Heart left ventricle (tissue), 16 donors: ENCODE measurements at places on chromosomes 3 and 15. TPM values are rescaled to one million over a fixed set of nuclear protein-coding genes. Genes with fewer than 3 reads are reported as not detected.

- no peaks in the 10 kb centered on the region for H3K27me3 ChIP-seq
- no peaks in the 10 kb centered on the region for H3K36me3 ChIP-seq
- H3K4me3 ChIP-seq: no peak overlapping the region
- no peak for DNase-seq
- H3K27ac ChIP-seq: no peak overlapping the region
Measured at GRCh38 chr15:96392380-96393208, 62.1 kb downstream of the NR2F2 start.

GRCh38 chr3:185490241-185490640 lies 8.6 kb downstream of the TMEM41A start:
- no peak overlapping the region for H3K4me3 ChIP-seq
- H3K4me1 ChIP-seq: no peaks in the 10 kb centered on the region
- H3K27me3 ChIP-seq: no peaks in the 10 kb centered on the region
- peaks cover 98% of the 10 kb centered on the region for H3K36me3 ChIP-seq
- no peak for DNase-seq

DNA sequence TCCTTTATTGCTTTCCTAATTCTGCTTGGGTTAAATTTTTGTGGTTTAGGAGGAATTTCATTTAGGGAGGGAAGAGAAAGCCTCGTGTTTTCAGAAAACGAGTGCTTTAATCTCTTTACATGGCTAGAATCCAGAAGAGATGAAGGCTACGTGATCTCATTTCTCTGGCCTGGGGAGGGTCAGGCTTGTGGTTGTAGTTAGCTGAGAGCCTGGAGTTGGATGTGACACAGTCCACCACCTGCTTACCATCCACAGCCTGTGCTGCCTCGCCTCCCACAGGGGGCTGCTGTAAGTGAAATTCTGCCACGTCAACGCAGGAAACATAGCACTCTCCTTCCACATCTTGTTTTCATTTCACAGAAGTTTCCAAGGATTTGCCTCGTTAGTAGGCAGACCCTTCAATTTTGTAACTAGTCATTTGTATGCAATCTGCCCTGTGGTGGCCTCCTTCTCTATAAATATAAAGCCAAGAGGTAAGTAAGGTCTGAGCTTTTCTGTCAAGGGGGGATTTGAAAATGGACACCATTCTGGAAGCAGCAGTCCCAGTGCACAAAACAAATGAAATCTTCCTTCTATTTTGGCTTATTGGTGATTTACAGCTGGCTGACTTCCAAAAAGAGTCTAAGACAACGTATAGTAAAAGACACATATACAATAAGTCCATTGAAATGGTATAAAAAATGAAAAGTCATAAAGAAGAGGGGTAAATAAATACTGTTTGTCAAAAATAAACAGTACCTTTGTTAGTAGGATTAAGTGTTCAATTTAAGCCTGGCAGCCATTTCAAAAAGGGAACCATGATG lies 3.4 kb downstream of the GXYLT2 start:
- H3K27ac ChIP-seq: peak overlapping the region; percentile 33
- peak; percentile 59 for DNase-seq
- peaks cover 31% of the 10 kb centered on the region for H3K4me1 ChIP-seq
- H3K36me3 ChIP-seq: no peaks in the 10 kb centered on the region
- no peaks in the 10 kb centered on the region for H3K27me3 ChIP-seq
- H3K4me3 ChIP-seq: no peak overlapping the region

DNA sequence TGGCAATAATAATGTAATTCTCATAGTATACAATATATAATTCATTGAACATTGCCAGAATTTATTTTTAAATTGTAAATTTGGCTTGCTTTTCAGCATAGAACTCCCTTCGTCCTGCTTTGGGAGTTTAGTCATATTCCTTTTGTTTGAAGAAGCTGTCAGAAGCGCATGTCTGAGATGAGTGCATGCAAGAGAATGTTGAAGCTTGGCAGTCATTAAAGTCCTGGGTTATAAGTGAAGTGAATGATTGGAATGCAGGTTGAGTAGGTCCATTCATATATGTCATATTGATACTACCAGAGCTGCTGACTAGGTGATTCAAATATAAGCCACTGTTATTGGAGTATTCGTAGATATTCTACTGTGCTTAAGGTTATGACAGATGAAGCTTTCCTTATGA lies 243.6 kb upstream of the MDFIC2 start:
- no peaks in the 10 kb centered on the region for H3K27me3 ChIP-seq
- no peak overlapping the region for H3K4me3 ChIP-seq
- DNase-seq: no peak
- no peak overlapping the region for H3K27ac ChIP-seq
- H3K36me3 ChIP-seq: no peaks in the 10 kb centered on the region
- H3K4me1 ChIP-seq: no peaks in the 10 kb centered on the region

ACTC1 gene
- total RNA-seq: 14,787 TPM

- H3K27me3 ChIP-seq: no peaks in the 10 kb centered on the region
- H3K4me1 ChIP-seq: peaks cover 8% of the 10 kb centered on the region
- no peak overlapping the region for H3K27ac ChIP-seq
- H3K4me3 ChIP-seq: no peak overlapping the region
- no peak for DNase-seq
Measured at GRCh38 chr3:134859341-134859740, 64.3 kb downstream of the EPHB1 start.

DNA sequence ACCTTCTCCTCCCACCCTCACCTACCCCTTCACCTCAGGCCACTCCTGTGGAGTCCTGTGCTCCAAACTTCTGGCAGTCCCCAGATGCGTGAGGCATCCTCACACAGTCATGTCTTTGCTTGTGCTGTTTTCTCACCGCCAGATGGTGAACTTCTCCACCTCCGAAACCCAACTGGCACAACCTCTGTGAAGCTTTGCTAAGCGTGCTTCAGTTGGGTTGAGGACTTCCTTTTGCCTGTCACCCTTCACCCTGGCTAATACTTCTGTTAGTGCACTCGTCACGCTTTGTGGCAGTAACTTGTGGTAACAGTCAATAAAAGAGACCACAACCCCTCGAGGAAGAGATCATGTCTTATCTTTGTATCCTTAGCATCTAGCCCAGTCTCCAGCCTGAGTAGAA lies 42.0 kb upstream of the SKOR1 start:
- no peaks in the 10 kb centered on the region for H3K4me1 ChIP-seq
- H3K36me3 ChIP-seq: no peaks in the 10 kb centered on the region
- H3K27ac ChIP-seq: no peak overlapping the region
- DNase-seq: no peak

DNA sequence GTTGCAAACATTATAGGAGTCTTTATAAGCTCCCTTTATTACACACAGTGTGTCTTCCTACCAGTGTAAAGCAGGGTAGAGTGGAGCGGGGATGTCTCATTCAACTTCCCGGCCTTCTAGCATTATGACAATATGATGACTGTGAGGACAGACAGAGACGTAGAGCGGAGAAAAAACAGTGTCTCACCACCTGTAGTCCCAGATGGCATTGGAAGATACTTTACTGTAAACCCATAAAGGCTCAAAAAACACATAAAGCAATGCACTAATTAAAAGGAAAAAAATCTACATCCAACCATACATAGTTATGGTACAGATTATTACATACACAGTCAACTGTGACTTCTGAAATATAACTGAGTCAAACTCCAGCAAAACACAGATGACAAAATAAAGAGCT lies 383.7 kb downstream of the MAGI1 start:
- no peak for DNase-seq
- no peaks in the 10 kb centered on the region for H3K27me3 ChIP-seq
- no peaks in the 10 kb centered on the region for H3K36me3 ChIP-seq
- H3K4me3 ChIP-seq: no peak overlapping the region

- H3K27me3 ChIP-seq: peaks cover 5% of the 10 kb centered on the region
- H3K4me3 ChIP-seq: no peak within 1 kb of the TSS
- no peak for DNase-seq
- H3K27ac ChIP-seq: no peak within 1 kb of the TSS
- no peaks in the 10 kb centered on the region for H3K36me3 ChIP-seq
Measured at GRCh38 chr3:139020868-139021234, at the start of gene PRR23B. Gene PRR23B (minus strand): TSS chr3:139020926. CDS start chr3:139020661, 265 bp downstream.

KIF7 gene
- total RNA-seq: 2.7 TPM

SNTN gene
- total RNA-seq: not detected

DNA sequence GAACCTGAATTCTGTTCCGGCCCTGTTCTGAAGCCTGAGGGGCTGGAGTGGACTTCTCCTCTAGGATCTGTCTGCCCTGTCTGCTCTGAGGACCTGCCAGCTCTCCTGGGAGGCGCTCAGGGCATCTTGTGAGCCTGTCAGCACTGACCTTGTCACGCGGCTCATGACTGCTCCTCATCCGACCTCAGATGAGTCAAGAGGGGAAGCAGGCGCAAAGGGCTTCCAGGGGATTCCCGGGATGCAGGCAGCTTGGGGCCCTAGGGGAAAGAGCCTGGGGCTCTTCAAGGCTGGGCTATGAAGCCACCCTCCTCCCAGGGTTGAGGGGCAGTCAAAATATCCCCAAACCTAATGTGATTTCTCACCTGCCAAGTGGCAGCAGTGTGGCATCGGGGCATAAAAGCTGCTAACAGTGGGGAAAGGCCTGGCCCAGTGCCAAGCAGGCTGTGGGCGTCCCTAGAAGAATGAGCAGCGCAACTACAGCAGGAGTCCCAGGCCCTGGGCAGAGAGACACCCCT lies 27.6 kb upstream of the ANKDD1A start:
- no peak overlapping the region for H3K4me3 ChIP-seq
- peak overlapping the region; percentile 74 for H3K27ac ChIP-seq
- peaks cover 28% of the 10 kb centered on the region for H3K4me1 ChIP-seq

- H3K36me3 ChIP-seq: no peaks in the 10 kb centered on the region
- no peaks in the 10 kb centered on the region for H3K27me3 ChIP-seq
- H3K4me3 ChIP-seq: no peak overlapping the region
- H3K4me1 ChIP-seq: no peaks in the 10 kb centered on the region
- no peak overlapping the region for H3K27ac ChIP-seq
Measured at GRCh38 chr3:134111616-134112015, 81.9 kb upstream of the SLCO2A1 start.

SERPINI1 gene
- total RNA-seq: 16.7 TPM

- no peaks in the 10 kb centered on the region for H3K27me3 ChIP-seq
- H3K4me3 ChIP-seq: no peak overlapping the region
- H3K4me1 ChIP-seq: peaks cover 17% of the 10 kb centered on the region
Measured at GRCh38 chr15:57308170-57308545, 68.1 kb upstream of the CGNL1 start.

GRCh38 chr3:123275691-123276090 lies 73.9 kb downstream of the SEC22A start:
- peaks cover 13% of the 10 kb centered on the region for H3K4me1 ChIP-seq
- no peaks in the 10 kb centered on the region for H3K27me3 ChIP-seq
- H3K27ac ChIP-seq: no peak overlapping the region
- H3K4me3 ChIP-seq: no peak overlapping the region
- no peaks in the 10 kb centered on the region for H3K36me3 ChIP-seq

SPCS1 gene
- 74.1 TPM for total RNA-seq

WDR72 gene
- not detected for total RNA-seq

PRRT3 gene
- total RNA-seq: 1.2 TPM

GRCh38 chr15:31407851-31408250 lies 81.2 kb downstream of the KLF13 start:
- no peak overlapping the region for H3K4me3 ChIP-seq
- no peak overlapping the region for H3K27ac ChIP-seq
- no peak for DNase-seq

DNA sequence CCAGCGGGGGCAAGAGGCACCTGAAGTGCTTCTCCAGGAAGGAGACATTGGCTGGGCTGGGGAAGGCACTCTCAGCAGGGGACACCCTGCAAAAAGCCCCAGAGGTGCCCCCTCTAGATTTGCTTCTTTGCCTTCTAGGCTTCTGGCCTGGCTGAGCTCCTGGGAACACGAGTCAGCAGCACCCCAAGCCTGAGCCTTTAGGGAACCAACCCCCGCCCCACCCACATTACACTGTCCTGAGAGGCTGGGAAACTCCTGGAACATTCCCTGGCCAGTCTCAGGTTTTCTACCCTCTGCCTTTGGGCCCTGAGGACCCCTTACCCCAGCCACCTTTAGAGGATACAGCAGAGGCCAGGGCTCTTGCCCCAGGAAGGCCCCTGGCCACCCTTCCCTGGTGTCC lies 108.4 kb upstream of the LINGO1 start:
- no peaks in the 10 kb centered on the region for H3K4me1 ChIP-seq
- DNase-seq: no peak
- no peaks in the 10 kb centered on the region for H3K36me3 ChIP-seq

GRCh38 chr15:69222002-69222474 lies 61.6 kb downstream of the GLCE start:
- H3K36me3 ChIP-seq: no peaks in the 10 kb centered on the region
- H3K4me3 ChIP-seq: no peak overlapping the region
- no peak overlapping the region for H3K27ac ChIP-seq
- H3K27me3 ChIP-seq: no peaks in the 10 kb centered on the region
- no peaks in the 10 kb centered on the region for H3K4me1 ChIP-seq
- no peak for DNase-seq

C3orf85 gene
- not detected for total RNA-seq

FGF12 gene
- 420 TPM for total RNA-seq

DNA sequence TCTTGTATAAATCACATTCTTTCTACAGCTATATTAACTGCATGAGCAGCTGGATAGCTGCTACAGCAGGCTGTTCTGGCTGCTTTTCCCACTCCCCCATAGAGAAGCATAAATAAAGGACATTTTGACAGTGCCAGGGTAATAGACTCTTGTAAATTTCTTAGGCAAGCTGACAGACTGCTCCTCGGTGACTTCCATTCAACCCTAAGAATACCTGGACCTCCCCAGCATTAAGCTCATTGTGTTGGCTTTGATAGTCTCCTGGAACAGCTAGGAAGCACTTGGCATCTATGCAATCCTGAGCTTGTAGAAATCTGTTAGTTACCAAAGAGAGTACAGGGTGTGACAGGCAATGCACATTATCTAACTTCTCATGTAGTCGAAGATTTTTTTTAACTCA lies 475.4 kb downstream of the AGBL1 start:
- H3K4me1 ChIP-seq: no peaks in the 10 kb centered on the region
- H3K36me3 ChIP-seq: no peaks in the 10 kb centered on the region
- H3K27ac ChIP-seq: no peak overlapping the region
- no peaks in the 10 kb centered on the region for H3K27me3 ChIP-seq
- no peak overlapping the region for H3K4me3 ChIP-seq

TIMMDC1 gene
- 118 TPM for total RNA-seq

RAB6B gene
- 44.6 TPM for total RNA-seq

- no peak overlapping the region for H3K4me3 ChIP-seq
- no peaks in the 10 kb centered on the region for H3K4me1 ChIP-seq
- no peaks in the 10 kb centered on the region for H3K27me3 ChIP-seq
- H3K36me3 ChIP-seq: no peaks in the 10 kb centered on the region
- H3K27ac ChIP-seq: no peak overlapping the region
Measured at GRCh38 chr3:194080913-194081800, 54.8 kb upstream of the HES1 start.

DNA sequence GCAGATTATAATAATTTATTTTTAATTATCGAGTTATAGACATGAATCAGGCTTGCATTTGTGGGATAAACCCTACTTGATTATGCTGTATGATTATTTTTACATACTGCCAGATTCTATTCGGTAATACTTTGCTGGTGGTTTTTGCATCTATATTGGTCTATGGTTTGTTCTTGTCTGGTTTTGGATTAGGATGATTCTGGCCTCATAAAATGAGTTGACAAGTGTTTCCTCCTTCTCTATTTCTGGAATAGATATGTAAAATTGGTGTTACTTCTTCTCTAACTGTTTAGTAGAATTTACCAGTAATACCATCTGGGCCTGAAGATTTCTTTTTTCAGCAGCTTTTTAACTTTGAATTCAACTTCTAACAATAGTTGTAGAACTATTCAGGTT lies 33.0 kb upstream of the ACKR4 start:
- H3K36me3 ChIP-seq: peaks cover 12% of the 10 kb centered on the region
- H3K4me3 ChIP-seq: no peak overlapping the region
- no peaks in the 10 kb centered on the region for H3K27me3 ChIP-seq
- no peak for DNase-seq
- no peak overlapping the region for H3K27ac ChIP-seq

- no peak overlapping the region for H3K27ac ChIP-seq
- no peaks in the 10 kb centered on the region for H3K4me1 ChIP-seq
- no peak for DNase-seq
- no peak overlapping the region for H3K4me3 ChIP-seq
- peaks cover 16% of the 10 kb centered on the region for H3K36me3 ChIP-seq
- H3K27me3 ChIP-seq: no peaks in the 10 kb centered on the region
Measured at GRCh38 chr3:10157031-10157430, 7.7 kb upstream of the IRAK2 start.

SHF gene
- total RNA-seq: 7.2 TPM
